ENCODE measurements at places on chromosomes 1 and 21.

- DNase-seq = peak; percentile 36
Observed at GRCh38 chr21:35350965-35351364, 301.9 kb upstream of the RUNX1 start.

DNA sequence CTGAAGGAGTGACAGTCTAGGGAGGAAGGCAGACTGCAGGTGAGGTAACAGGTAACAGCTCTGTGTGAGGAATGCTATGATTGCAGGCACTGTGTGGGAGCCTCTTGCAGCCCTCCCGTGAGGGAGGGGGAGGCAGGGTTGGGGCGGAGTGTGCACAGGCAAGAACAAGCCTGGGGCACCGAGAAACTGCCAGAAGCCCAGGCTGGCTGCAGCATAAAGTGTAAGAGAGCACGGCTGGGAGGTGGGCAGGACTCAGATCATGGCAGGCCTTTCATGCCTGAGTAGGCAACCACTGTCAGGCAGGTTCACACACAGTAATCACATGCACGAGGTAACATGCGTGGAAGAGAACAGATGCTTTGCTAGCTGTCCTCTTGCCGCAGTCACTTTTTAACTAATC, 11.3 kb upstream of the RHEX start:
- no peak for DNase-seq

GRCh38 chr1:94126651-94127050, 5.7 kb upstream of the ABCA4 start:
- no peak for DNase-seq

DNA sequence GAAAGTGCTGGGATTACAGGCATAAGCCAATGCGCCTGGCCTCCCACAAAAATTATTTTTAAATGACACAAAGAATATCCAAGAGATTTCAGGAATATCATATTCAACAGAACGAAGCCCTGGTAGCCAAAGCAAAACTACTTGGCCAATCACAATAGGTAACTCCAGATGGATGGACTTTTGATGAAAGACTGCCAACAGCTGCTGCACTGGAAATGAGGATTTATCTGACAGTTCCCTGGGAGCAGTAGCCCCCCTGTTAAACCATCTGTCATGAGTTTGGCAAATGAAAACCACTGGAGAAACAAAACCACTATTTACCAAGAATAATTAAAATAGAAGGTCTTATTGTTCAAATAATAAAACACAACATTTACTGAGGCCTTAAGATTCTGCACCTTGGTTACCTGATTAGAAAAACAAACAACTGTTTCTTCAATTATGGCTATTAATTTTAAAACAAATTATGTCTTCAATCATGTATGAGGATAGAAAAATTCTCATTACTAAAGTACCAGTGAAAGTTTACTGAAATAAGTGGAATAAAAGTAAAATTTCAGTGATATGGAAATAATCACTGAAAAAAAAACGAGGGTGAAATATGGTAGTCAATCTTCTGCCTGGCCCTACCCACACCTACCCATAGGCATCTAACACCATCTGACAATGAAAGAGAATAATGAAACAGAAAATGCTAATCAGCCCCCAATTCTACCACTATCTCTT, 34.3 kb upstream of the PSMG1 start:
- no peak for DNase-seq

GRCh38 chr1:208122612-208123358, 121.4 kb downstream of the PLXNA2 start:
- DNase-seq = no peak

DNA sequence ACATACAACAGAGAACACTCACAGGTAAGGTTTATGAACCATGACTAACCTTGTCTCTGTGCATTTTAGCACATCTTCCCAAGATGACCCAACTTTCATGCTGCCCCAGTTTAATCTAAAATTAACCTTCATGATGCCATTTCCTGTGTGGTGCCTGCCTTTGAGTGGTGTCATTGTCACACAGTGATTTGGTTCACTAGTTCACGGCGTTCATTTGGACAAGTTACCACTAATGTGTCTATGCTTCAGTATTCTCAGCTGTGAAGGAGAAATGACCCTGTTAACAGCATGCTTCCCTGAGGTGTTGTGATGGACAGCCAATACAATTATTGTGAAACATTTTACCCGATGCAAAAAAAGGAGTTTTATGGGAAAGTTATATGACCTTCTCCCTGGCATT, 693.1 kb downstream of the RWDD3 start:
- no peak for DNase-seq

DNA sequence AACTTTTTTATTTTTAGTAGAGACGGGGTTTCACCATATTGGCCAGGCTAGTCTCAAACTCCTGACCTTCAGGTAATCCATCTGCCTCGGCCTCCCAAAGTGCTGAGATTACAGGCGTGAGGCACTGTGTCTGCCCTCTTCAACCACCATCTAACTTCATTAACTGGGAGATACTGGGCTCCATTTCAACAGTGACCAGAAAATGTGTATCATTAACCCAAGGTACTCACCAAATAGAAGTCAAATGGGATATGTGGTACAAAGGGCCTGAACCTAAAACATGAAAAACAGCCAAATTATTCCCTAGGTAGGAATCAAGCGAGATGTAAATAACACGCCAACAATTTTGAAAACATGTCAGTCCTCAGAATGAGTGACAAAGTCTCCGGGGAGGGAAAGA, 1.2 kb downstream of the ILF2 start:
- DNase-seq = no peak

DNA sequence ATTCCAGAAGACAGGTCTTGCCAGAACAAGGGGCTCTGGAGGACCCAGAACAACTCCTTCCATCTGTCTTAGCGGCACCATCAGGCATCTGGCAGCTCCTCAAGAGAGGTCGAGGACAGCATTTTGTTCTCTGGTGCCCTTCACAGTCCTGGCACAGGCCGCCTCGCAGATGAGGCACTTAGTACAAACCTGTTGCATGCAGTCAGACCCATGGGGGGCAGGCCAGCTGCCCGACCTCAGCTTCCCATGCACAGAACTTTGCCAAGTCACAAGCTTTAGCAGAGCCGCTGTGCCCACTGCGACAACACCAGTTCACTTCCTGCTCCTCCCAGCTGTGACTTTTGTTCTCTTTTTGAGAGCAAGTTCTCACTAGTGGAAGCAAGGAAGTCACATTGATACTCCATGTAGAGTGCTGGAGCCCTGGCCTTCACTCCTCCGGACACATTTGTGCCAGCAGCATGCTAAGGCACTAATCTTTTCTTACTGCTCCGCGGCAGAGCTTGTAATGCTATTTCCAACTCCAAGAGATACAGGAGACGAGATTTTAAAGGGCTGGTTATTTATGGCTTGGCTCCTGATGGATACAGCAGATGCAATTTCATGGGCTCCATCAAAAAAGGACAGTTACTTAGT, 44.6 kb downstream of the HMGB4 start:
- no peak for DNase-seq

- no peak for DNase-seq
Observed at GRCh38 chr21:25465263-25465662, 142.0 kb downstream of the MRPL39 start.

DNA sequence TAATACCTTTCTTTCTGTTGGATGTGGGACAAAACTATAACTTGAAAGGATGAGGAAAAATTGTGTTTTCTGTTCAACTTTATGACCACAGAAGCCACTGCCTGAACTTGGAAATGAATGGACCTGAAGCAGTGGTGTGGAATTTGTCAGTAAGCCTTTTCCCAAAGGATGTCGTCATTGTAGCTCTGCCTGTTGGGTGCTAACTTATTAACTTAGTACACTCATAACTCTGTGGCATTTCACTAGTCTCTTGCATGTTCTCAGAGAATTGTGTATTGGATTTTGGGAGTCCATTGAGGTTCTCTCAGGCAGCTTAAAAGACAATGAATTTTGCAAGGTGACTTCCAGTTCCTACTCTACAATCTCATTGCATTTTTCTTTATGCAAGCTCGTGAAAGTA, 49.6 kb downstream of the KCNK2 start:
- DNase-seq = peak; percentile 66

- no peak for DNase-seq
Observed at GRCh38 chr1:16174261-16174868, 18.5 kb upstream of the EPHA2 start.

GRCh38 chr1:31297277-31298247, 730 bp downstream of the ZCCHC17 start:
- peak; percentile 28 for DNase-seq

- DNase-seq = no peak
Observed at GRCh38 chr1:90763930-90764329, 46.8 kb upstream of the BARHL2 start.

- DNase-seq = no peak
Observed at GRCh38 chr21:44918581-44919033, 2.1 kb downstream of the ITGB2 start.

- DNase-seq = no peak
Observed at GRCh38 chr1:47241114-47242113, 9.4 kb upstream of the TAL1 start.

GRCh38 chr1:46517010-46517600, 27.5 kb downstream of the DMBX1 start:
- no peak for DNase-seq

DNA sequence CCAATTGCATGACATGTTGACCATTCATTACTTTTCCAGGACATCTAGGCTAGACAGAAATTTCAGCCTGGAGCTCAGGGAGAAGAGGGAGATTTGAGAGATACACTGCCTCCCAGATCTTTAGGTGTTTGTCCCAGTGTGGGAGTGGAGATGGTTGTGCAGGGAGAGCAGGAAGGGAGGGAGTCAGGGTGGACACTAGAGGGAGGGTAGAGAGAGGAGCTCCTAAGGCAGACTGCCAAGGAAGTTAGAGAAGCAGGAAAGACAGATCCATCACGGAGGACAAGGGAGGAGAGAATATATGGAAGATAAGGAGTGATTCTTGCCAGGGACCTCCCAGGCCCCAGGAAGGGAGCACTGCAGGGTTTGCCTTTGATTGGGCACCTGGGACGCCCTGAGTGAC, 8.7 kb downstream of the CDCA8 start:
- DNase-seq = no peak

GRCh38 chr1:36520056-36520455, 37.3 kb upstream of the CSF3R start:
- no peak for DNase-seq

- no peak for DNase-seq
Observed at GRCh38 chr1:194062526-194062925, 876.1 kb upstream of the B3GALT2 start.

- no peak for DNase-seq
Observed at GRCh38 chr1:109412551-109412950, 13.7 kb downstream of the PSMA5 start.

DNA sequence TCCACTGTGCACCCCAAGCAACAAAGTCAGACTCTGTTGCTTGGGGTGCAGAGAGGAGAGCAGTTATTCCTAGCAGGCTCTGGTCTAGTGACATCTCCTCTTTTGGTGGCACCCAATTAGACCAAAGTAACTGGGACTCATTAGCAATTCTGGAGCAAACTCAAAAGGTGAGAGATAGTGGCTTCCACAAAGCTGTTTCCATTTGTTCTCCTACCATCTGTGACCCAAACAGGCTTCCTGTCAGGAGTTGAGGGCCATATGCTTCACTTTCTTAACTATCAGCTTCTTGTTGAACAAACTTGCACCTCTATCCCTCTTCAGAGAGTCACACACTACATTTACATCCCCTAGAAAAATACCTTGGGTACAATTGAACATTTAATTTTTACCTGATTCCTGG, 1.5 kb upstream of the ATXN7L2 start:
- DNase-seq = no peak

DNA sequence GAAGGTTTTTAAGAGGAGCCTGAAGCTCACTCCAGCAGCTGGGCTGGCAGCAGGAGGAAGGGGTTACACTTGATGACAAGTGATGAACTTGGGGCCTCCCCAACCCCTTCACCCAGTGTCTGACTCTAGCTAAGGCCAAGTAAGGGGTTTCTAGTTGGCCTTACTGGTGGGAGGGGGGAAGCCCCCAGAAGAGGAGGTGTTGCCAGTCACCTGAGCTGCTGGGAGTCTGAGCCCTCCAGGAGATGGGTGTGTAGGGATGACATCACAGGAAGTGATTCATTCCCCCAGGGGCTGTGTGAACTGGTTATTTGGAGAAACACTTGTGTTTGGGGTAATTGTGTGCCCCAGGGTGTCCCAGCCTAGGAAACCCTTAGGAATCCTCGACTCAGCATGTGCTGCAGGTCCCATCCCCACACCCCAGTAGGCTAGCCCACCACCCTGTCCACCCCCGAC, 3.1 kb downstream of the PADI1 start:
- peak; percentile 75 for DNase-seq

DNA sequence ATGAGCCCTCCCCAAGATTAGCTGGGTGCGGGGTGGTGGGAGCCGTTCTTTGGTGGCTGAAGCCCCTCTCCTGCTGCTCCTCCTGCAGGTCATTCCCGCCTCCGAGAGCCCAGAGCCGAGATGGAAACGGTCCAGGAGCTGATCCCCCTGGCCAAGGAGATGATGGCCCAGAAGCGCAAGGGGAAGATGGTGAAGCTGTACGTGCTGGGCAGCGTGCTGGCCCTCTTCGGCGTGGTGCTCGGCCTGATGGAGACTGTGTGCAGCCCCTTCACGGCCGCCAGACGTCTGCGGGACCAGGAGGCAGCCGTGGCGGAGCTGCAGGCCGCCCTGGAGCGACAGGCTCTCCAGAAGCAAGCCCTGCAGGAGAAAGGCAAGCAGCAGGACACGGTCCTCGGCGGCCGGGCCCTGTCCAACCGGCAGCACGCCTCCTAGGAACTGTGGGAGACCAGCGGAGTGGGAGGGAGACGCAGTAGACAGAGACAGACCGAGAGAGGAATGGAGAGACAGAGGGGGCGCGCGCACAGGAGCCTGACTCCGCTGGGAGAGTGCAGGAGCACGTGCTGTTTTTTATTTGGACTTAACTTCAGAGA, 448 bp downstream of the G0S2 start:
- no peak for DNase-seq

- DNase-seq = peak; percentile 82
Observed at GRCh38 chr1:77126307-77126706, 92.9 kb downstream of the PIGK start.

DNA sequence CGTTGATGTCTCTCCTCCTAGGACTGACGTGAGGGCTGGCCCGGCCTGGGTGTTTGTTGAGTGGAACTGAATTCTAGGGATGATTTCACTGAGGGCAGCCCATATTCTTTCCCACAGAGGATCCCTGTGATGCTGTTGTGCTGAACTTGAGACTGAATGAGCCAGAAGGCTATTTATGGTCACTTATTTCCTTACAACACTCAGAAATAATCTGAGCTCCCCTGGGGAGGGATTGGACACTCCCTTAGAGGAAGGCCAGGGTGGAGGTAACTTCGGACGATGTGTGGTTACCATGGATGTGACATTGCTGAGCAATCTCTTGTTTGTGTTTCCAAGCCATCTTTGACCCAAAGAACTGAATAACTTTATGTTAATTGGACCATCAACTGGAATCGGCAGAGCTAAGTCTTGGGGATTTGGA, 5.1 kb upstream of the TMCO4 start:
- no peak for DNase-seq

- DNase-seq = no peak
Observed at GRCh38 chr1:50977575-50978143, 7.6 kb downstream of the CDKN2C start.

Measured in fibroblast of mammary gland (primary cell).